ENCODE measurements at places on chromosomes 5 and 9.

DNA sequence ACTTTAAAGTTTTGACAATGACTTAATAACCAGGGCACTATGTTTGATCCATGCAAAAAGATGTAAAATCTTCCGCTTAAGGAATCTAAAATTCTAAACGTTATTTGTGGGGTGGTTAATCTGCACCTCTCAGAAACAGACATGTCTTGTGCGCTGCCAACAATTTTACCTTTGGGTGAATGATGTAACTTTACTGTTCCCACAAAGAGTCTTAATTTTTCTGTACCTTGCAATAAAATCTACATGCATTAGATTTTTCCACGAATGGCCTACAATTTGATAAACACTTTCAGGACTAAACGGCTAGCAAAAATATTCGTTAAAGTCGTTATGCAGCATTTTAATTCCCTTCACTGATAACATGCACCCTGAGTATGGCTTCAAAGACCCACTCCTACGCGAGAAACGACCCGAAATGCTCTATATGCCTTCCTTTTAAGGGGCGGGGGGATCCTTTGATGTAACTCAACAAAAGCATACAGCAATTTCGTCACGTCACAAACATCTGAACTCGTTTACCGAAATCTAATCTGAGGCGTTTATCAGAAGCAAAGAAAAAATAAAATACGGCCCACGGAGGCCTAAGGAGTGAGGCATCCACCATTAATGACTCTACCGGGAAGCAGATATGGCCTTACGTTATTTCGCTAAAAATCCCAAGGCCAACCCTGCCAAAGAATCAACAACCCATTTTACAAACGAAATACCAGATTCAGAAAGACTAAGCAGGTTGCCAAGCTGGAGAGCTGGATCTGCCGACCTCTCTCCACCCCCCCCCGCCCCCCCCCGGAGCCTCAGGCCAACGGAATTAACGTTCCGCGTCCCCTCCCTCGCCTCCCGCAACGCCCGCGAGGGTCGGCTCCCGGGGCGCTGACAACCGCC lies 621 bp downstream of the AK6 start:
- DNase-seq: peak; percentile 4

- DNase-seq: no peak
Observed at GRCh38 chr9:107467416-107467815, 22.2 kb downstream of the KLF4 start.

- DNase-seq: no peak
Observed at GRCh38 chr9:28841775-28842174, 1268.5 kb upstream of the C9orf72 start.

DNA sequence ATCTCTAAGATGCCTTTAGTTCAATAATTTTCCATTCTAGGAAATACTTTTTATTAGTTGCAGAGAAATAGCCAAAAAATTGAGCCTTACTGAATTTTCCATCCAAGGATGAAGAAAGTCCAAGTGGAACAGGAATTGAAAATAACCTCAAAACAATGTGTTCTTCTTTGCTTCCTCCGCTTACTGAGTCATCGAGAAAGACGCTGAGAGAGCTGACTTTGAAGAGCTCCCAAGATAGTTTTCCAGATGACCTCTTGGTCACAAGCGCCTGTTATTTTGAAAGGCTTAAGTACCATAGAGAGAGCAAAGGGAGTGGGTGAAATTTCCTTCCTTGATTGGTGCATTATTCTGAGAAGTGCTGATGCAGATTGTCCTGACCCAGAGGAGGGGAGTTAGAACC lies 253.5 kb upstream of the ATP10B start:
- no peak for DNase-seq

GRCh38 chr5:115262011-115262320 lies 711 bp downstream of the PGGT1B start:
- no peak for DNase-seq

DNA sequence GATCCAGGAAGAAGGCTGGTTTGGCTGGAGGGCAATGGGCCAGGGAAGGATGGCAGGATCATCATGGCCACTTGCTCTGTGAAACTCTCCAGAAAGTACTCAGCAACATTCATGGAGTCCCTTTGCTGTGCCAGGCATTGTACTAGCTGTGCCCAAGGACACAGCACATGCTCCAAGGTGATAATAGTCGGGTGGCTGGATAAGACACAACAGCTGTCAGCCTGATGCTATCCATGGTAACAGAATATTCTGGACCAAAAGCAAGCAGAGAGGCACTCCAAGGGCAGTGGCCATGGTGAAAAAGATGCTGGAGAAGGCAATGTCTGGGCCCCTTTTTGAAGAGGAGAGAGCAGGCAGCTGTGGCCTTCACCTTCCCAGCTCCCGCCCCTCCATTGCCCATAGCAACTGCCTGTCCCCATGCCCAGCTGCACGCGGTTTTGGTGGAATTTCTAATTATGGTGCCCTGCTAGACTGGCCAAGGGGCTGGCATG lies 113.8 kb upstream of the CPEB4 start:
- DNase-seq: no peak

Measured in effector memory CD8-positive, alpha-beta T cell (primary cell).